ENCODE measurements at places on chromosomes 7 and 10.
A peak's percentile ranks its signal among the peaks of the same experiment; 100 is the strongest.

- no peak for ATAC-seq
Measured at GRCh38 chr7:117238472-117238871, 84.4 kb downstream of the WNT2 start.

DNA sequence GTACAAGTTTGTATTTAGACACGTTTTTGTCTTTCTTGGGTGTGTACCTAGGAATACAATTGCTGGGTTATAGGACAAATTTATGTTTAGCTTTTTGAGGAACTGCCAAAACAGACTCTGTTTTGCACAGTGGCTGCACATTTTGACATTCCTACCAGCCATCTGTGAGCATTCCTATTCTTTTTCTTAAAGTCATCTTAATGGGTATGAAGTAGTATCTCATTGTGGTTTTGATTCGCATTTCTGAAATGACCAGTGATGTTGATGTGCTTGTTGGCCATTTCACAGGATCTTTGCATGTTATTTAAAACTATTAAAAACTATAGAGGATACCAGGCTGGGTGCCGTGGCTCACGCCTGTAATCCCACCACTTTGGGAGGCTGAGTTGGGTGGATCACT lies 32.6 kb upstream of the IL15RA start:
- ATAC-seq = no peak

- ATAC-seq = peak; percentile 74
Measured at GRCh38 chr10:29409241-29410054, 120.6 kb downstream of the LYZL1 start.

DNA sequence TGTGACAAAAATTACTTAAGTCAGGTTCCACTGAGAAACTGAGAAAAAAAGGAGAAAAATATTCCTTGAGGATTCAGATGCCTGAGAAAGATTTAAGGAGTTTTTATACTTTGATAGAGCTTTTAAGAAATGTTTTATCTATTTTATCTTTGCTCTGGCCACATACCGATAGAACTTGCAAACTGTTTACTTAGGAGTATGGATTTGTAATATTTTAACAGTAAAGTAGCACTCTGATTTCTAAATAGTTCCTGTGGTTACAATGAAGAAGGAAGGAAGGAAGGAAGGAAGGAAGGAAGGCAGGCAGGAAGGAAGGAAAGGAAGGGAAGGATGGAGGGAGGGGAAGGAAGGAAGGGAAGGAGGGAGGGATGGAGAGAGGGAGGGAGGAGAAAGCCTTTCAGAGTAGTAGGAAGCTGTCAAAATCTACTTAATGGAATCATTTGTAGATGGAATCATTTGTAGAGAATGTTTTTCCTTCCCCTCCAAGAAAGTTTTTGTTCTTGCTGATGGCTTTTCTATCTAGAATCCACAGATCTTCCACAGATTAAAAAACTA lies 489.0 kb upstream of the ANKRD30A start:
- ATAC-seq = no peak
